ENCODE measurements at places on chromosomes 4 and X.

DNA sequence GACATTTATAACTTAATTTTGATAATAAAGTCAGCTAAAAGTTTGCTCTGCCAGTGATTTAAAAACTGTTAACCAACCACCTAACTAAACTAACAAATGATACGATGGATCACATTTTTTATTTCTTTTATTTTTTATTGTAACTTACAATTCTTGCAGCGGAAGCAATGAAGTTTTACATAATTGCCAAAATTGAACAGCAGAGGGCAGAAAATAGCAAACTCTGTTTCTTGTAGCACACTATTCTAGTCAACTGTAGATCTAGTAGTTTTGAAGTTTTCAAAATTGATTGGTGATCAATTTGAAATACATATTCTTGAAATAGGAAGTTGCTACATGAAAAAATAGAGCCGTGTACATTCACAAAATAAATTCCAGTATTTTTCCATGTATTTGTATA is 2.8 kb upstream of the GRIA2 start:
- no peak for DNase-seq

DNA sequence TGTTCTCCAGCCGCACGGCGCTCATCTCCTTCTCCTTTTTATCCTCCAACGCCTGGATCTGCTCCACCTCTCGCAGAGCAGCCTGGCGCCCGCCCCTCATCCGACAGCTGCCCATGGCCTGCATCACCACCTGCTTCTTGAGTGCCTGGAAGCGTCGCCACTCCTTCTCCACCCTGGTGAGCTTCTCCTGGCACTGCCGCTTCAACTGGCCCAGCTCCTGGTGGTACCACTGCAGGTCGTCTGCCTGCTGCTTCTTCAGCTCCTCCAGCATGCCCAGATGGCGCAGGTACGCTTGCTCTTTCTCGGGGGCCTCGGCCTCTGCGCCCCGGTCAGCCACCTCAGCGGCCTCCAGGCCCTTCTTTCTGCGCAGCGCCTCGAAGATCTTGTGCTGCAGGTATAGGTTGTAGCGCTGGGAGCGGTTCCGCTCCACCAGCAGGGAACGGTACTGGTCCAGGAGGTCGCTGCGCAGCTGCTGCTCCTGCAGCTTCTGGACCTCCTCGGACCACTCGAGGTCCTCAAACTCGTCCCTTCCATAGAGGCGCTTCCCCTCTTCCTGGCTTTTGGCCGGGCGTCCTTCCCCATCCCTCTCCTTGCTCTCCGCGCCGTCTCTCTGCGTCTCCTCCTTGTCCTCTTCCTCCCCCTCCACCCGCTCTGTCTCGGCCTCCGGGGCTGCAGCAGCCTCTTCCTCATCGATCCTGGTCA is 1.2 kb upstream of the TADA2B start:
- no peak for DNase-seq

- no peak for DNase-seq
These were observed 61.3 kb upstream of the MAGEB10 start for GRCh38 chrX:27746516-27746915.

DNA sequence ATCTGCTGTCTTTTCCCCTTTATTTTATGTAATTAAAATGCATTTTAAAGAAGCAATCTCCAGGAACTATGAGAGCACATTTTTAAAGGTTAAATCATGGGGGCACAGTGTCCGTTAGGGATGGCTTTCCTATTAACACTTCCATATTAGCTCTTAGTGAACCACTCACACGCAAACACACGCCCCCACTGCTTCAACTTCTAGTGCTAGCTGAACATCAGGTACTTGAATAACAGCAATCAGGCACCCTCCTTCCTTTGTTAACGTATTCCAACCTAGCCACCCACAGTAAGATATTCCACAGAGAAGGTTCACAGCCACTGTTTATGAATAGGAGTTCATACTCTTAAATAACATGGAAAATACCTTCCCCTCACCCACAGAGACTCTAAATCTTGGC is 9.3 kb downstream of the TMEM255A start:
- DNase-seq = no peak

- DNase-seq = no peak
These were observed 57.2 kb upstream of the MTMR1 start for GRCh38 chrX:150635952-150636351.

GRCh38 chrX:136629084-136629750 is 18.7 kb upstream of the CD40LG start:
- DNase-seq = no peak

DNA sequence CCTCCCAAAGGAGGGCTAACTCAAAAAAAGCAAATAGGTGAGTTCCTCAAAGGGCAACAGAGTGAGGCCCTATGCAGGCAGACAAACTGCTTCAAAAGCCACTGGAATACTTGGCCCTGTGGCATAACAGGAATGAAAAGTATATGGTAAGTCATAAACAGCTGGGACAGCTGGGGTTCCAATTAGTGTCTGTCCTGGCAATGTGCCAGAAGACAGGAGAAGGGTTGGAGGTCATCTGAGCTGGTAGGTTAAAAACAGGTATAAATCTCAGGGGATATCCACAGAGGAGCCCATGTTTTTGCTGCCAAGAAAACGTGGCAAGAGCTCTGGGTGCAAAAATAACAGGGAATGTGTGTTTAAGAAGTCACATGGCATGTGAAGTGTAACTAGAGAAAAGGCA is 111.6 kb downstream of the APOOL start:
- no peak for DNase-seq

DNA sequence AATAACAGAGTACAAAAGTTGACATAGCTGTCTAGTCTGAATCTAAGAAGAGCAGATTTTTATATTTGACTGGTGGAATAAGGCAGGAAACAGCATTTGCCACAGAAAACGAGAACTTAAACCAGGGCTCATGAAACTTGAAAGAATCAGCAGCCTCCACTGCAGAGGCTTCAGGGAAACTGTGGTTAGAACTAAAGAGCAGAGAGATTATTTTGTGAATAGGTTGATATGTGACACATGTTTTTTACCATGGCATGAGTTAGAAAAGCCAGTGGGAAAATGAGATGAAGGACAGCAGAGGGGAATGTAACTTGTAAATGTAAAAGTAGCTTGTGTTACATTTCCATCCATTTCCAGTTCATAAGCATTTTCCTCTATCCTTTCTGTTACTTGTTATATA is 63.7 kb upstream of the CAMK2D start:
- no peak for DNase-seq

- no peak for DNase-seq
These were observed 1.1 kb upstream of the FGF16 start for GRCh38 chrX:77446029-77446585.

GRCh38 chrX:130915302-130915701 is 12.3 kb upstream of the ENOX2 start:
- no peak for DNase-seq

GRCh38 chr4:19346636-19347035 is 905.1 kb upstream of the SLIT2 start:
- DNase-seq = no peak

DNA sequence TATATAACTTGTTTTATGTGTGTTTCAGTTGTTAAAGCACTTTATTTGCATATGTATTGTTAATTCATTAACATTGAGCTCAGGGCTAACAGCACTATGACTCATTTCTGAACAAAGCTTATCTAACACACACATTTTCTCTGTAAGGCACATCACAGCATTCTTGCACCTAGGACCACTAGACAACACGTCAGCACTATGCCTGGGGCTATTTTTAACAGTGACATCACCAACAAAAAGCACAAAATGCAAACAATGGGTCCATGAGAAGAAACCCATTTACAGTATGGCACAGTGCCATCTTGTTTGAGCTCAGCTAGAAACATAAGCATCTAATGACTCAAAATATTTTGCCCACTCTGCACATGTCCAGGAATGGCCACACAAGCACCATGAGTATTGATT is 124.4 kb downstream of the RELL1 start:
- no peak for DNase-seq

- DNase-seq = no peak
These were observed 47.7 kb downstream of the EVC start for GRCh38 chr4:5758741-5759140.

DNA sequence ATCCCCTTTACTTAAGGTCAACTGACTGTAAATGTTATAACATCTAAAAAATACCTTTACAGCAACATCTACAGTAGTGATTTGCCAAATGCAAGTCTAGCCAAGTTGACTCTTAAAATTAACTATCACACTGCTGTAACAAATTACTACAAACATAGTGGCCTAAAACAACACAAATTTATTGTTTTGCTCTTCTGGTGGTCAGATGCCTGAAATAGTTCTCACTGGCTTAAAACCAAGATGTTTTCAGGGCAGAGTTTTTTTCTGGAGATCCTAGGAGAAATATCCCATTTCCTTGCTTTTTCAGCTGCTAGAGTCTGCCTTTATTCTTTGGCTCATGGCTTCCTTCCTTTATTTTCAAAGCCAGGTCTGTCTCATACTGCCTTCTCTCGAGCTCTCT is 120.5 kb downstream of the ADGRL3 start:
- DNase-seq = no peak

- no peak for DNase-seq
These were observed 55.5 kb upstream of the CLCN4 start for GRCh38 chrX:10101269-10101668.

GRCh38 chrX:27575565-27575964 is 14.6 kb upstream of the DCAF8L2 start:
- DNase-seq = no peak

- DNase-seq = no peak
These were observed 1530.0 kb downstream of the PCDH18 start for GRCh38 chr4:136002316-136002715.

GRCh38 chr4:142706381-142706780 is 139.7 kb downstream of the INPP4B start:
- DNase-seq = no peak

- no peak for DNase-seq
These were observed 181.8 kb upstream of the POF1B start for GRCh38 chrX:85561231-85561630.

DNA sequence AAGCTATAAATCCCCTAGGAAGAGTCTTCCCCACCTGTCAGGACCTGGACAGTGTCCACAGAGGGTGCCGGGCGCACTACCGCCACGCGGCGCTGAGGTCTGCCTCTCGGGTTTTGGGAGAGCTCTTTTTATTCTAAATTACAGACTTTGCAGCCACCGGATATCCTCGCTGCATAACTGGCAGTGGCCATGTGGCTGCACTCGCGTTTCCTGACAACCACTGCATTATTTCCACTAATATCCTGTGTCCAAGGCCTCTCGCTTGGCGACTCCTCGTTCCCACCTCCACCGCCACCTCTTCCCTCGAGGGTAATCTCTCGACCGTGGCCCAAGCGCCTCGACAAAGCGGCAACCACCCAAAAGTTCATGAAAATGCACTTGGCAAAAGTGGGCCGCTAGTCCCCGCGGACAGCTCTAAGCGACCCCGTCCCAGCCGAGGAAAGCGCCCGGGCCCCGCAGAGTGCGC is 512 bp upstream of the TMEM131L start:
- no peak for DNase-seq

GRCh38 chr4:10075158-10075863 is 41.3 kb downstream of the WDR1 start:
- DNase-seq = no peak

GRCh38 chr4:38611676-38612075 is 52.3 kb upstream of the KLF3 start:
- no peak for DNase-seq

- no peak for DNase-seq
These were observed 4.5 kb downstream of the DCHS2 start for GRCh38 chr4:154487145-154487544.

- DNase-seq = no peak
These were observed 15.9 kb upstream of the PIM2 start for GRCh38 chrX:48934581-48935300.

GRCh38 chr4:169397762-169398161 is 127.0 kb upstream of the SH3RF1 start:
- DNase-seq = no peak

DNA sequence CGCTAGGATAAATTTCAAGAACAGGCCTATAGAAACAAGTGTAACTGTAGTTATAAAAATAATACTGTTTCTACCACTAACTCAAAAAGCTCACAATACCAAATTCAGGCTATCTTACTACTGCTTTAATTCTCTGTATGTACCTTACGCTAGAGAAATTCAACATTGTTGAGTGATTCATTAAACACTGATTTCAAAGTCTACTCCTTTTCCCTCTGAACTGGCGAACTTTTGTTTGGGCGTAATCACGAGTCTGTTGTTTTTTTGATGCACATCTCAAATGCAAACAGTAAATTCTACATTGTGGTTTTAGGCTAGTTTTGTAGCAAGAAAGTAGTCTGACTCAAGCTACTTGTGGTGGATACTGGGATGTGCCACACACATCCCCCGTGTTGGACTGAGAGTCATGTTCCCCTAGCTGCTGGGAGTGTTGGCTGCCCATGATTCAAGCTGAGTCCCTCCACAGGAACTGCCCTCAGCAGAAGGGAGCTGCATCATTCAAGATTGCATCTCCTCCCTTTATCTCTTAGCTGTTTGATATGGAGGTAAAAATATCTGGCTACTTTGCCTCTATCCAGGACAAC is 406.1 kb downstream of the RAPGEF2 start:
- DNase-seq = no peak

DNA sequence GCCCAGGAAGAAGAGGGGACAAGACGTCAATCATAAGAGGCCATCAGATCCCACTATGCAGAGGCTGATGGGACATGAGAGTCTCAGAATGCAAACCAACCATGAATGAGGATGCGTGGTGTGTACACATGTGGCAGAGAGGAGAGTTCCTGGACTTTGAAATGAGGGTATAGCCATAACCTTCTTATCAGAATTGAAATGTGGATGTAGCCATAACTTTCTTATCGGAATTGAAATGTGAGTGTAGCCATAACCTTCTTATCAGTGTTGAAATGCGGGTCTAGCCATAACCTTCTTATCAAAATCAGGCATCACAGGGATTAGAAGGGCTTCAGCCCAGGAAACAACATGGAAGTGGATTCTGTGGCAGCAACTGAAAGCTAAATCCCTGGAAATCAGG is 415.5 kb upstream of the FAT1 start:
- no peak for DNase-seq

- DNase-seq = no peak
These were observed 340.1 kb downstream of the GPAT3 start for GRCh38 chr4:83876047-83876446.
